ENCODE measurements at places on chromosomes 11 and 22.

- DNase-seq: peak; percentile 50
These were observed 167.0 kb downstream of the BUD13 start for GRCh38 chr11:116605543-116606459.

GRCh38 chr11:74018331-74019005 lies 9.6 kb upstream of the UCP3 start:
- no peak for DNase-seq

DNA sequence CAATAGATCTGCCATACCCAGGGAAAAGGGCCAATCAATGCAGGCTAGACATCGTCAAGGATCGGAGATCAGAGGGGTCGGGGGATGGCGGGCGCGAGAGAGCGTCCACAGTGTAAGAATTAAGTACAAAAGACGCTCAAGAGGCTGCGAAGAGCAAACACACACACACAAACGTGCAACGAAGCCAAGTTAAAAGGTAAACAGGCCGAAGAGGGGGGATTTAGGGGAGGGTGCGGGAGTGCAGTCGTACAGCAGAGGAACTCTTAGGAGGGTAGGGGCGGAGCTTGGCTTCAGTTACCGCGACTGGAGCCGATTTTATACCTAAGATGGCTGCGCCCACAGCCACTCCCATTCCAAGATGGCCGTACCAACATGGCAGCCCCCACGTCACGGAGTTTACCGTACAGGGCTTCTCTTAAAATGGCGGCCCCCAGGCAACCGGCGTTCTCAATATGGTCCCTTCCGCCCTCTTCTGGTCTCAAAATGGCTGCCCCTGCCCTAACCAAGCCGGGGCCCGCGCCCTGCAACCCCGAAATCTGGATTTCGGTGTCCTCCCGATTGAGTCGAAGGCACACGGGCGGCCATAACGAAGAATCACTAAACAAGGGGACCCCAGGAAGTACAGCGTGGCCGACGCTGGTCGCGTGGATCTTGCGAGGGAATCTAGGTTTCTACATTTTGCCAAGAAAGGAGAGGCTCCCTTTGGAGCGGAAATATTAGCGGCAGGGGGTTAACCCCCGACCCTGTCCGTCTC lies 1.9 kb downstream of the GNG3 start:
- peak; percentile 99 for DNase-seq

DNA sequence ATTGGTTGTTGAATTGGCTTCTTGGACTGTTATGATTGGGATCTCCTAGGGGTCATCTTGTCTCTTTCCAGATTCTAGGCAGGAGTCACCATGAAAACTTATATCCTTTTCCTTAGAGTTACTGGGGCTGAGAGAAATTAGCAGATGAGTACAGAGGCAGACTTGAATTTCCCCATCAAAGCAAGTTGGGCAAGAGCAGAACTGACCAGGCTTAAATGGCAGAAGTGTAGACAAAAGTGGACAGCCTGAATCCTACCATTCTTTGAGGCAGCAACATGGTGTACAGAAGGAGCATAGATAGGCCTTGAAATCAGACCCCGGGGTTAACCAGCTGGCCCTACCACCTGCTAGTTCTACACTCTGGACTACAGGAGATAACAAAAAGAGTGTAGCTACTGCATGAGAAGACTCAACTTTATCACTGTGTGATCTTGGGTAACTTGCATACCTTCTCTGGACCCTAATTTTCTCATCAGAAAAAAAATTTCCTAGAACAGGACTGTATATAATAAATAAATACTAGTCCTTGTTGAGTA lies 427.4 kb upstream of the CADM1 start:
- no peak for DNase-seq

GRCh38 chr11:45440111-45440510 lies 154.0 kb upstream of the SYT13 start:
- no peak for DNase-seq

GRCh38 chr11:124481365-124482323 lies 36.1 kb upstream of the OR8B8 start:
- DNase-seq: no peak

GRCh38 chr11:103970701-103971249 lies 65.7 kb upstream of the DDI1 start:
- DNase-seq: no peak

GRCh38 chr11:117923773-117924172 lies 5.4 kb downstream of the TMPRSS13 start:
- DNase-seq: no peak

DNA sequence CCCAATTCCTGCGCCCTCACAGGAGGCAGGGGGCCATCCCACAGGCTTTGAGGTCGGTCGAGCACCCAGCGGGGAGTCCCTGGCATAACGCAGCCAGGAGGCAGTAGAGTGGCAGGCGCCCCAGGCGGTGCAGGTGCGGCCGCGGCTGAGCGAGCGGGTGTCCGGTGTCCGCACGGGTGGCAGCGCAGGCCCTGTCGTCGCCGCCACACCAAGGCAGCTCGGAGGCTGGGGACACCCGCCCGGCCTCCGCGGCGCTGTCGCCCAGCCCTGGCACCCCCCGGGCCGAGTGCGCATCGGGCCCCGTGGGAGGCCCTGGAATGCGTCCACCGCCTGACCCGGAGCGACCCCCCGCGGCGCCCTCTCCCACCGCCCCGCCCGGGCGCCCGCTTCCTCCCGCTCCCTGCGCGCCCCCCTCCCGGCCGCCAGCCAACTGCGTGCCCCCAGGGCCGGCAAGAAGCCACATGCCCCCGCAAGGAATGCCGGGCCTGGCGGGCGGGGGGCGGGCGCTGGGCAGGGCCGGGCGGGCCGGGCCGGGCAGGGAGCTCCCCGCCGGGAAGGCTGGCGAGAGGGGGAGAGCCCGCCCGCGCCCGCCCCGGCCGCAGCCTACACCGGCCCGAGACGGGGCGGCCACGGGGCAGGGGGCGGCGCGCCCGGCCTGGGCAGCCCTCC lies 33.9 kb downstream of the PRDM11 start:
- DNase-seq: peak; percentile 65

GRCh38 chr22:32576553-32577253 lies 102.1 kb downstream of the FBXO7 start:
- no peak for DNase-seq

GRCh38 chr11:92707665-92708064 lies 261.8 kb upstream of the MTNR1B start:
- no peak for DNase-seq

DNA sequence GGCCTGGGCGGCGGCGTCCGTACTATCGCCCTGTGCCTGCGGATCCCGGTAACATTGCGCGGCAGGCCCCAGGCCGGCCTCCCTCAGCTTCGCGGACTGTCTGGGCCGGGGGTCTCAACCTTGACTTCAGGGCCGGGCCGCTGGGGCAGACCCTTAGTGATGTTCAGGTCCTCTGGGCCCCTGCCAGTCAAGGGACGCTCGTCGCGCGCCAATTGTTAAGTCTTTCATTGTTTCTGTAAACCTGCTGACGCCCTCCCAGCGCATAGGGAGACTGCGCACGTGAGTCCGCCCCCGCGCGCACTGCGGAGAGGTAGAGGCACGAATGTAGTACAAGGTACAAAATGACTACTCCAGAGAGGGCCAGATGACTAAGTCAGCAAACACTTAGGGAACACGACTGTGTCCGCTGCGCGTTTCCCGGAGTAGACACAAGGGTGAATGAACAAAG lies 451 bp upstream of the HDHD5 start:
- peak; percentile 57 for DNase-seq

DNA sequence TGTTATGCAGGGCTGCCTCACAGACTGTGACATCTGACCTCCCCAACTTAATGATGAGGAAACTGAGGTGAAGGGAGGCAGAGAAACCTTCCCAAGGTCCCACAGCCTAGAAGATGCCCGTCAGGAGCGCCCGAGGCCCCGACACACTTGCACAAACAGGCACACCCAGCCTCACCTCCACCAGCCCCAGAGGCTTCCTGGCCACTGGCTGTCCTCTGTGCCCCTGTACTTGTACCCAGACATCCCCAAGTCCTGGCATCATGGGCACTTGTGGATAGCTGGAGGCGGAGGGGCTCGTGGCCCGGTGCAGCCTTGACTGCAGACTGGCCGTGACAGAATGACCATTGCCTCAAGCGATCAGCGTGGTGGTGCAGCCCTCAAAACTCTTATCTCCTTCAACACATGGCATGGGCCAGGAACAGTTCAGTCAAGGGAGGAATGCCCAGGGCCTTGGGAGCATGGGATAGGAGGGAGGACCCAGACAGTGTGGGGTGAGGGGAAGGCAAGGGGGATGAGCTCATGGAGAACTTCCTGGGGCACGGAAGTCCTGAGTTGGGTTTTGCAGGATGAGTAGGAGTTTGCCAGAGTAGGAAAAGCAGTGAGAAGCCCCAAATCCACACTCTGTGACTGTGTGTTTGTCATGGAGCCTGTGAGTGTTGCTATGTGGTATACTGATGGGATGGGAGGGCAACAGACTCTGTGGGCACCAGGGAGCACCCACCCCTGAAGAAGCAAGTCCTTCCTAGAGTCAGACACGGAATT lies 25.8 kb upstream of the PPARA start:
- DNase-seq: no peak

- DNase-seq: no peak
These were observed 1.4 kb upstream of the STIM1 start for GRCh38 chr11:3853899-3854659.

GRCh38 chr22:38477585-38477984 lies 9.7 kb downstream of the KDELR3 start:
- DNase-seq: no peak

DNA sequence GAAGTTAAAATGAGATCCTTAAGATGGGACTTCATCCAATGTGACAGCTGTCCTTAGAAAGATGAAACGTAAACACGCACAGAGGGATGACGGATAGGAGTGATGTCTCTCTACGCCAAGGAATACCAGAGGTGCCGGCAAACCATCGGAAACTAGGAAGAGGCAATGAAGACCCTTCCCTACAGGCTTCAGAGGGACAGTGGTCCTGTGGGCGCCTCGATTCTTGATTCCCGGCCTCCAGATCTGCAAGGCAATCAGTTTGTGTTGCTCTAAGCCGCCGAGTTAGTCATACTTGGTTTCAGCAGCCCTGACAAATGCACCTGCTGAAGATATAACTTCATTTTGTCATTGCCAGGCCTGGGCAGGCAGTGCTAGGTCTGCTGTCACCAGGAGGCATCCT lies 1455.1 kb downstream of the TBC1D22A start:
- DNase-seq: no peak

DNA sequence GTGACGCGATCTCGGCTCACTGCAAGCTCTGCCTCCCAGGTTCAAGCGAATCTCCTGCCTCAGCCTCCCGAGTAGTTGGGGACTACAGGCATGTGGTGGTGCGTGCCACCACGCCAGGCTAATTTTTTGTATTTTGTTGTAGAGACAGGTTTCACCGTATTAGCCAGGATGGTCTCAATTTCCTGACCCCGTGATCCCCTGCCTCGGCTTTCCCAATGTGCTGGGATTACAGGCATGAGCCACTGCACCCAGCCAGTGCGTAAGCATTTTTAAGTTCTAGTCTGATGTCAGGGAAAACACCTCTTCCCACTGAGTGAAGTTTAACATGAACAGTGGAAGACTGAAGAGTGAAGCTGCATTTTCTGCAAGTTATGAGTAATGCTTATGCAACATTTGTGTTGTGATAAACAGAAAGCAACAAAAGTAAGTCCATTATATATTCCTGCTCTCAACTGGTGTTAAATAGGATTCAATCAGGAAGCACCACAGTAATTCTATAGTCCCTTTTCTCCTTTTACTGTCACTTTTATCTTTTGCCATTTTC lies 1219.8 kb upstream of the RAG2 start:
- DNase-seq: no peak

GRCh38 chr11:44561275-44561805 lies 4.1 kb upstream of the CD82 start:
- DNase-seq: peak; percentile 1

- DNase-seq: no peak
These were observed 113.7 kb upstream of the NCAM1 start for GRCh38 chr11:112847568-112847967.

DNA sequence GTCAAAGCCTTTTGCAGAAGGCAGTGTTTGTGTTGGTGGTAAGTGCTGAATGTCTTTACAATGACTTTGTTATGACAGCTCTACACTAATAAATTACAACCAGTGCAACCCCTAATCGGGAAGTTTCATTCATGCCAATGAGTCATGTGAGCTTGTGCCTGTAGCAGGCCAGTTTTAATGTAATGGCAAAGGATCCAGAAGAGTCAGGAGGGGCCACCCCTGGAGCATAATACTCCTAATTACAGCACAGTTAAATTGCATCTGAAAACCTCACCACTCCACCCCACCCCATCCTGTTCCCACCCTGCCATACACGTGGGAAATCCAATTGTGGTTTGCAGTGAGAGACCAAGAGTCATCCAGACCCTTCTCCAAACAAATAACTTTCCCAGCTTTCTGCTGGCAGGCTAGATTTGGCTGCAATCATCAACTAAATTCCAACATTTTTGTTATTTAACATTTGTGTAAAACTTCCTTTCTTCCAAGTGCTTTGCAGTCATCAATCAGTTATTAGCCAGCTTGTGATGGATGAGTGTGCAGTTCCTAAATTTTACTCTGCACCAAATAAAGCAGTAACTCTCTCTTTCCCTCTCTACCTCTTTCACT lies 277.3 kb upstream of the FAT3 start:
- peak; percentile 94 for DNase-seq

DNA sequence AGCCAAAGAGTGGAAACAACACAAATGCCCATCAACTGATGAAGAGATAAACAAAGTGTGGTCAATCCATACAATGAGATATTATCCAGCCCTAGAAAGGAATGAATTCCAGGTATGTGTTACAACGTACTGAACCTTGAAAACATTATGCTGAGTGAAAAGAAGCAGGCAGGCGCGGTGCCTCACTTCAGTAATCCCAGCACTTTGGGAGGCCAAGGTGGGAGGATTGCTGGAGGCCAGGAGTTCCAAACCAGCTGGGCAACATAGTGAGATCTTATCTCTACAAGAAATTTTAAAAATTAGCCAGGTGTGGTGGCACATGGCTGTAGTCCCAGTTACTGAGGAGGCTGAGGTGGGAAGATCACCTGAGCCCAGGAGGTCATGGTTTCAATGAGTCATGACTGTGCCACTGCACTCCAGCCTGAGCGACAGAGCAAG lies 24.6 kb upstream of the TESMIN start:
- no peak for DNase-seq

- DNase-seq: no peak
These were observed 16.8 kb downstream of the IGF2 start for GRCh38 chr11:2122222-2122906.

- peak; percentile 46 for DNase-seq
These were observed 874 bp downstream of the APOL1 start for GRCh38 chr22:36253523-36254490.
